GM04504 (cell line): ENCODE measurements at places on chromosomes 16 and 17.

GRCh38 chr17:34584805-34585416 is 5.5 kb downstream of the TMEM132E start:
- DNase-seq: no peak

- DNase-seq: no peak
Observed at GRCh38 chr17:76479515-76480060, 12.2 kb downstream of the AANAT start.

DNA sequence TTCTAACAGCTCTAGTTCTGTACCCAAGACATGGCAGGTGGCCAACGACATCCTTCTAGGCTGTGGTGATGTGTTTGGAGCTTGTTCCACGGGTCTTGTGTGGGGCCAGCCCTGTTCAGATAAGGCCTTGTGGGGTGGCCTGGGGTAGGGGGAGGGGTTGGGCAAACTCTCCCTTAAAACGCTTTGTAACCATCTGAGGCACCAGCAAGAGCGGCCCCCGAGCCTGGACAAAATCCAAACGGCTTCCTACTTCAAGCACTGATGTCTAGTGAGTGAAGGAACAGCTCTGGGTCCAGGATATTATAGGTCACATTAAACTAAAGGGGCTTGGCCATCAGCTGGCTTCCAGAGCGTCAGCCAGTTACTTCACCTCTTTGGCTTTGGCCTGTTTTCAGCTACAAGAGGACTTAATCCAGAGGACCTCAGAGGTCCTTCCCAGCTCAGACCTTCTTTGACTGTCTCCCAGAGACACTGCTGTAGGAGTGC is 11.9 kb downstream of the SERPINF1 start:
- no peak for DNase-seq

DNA sequence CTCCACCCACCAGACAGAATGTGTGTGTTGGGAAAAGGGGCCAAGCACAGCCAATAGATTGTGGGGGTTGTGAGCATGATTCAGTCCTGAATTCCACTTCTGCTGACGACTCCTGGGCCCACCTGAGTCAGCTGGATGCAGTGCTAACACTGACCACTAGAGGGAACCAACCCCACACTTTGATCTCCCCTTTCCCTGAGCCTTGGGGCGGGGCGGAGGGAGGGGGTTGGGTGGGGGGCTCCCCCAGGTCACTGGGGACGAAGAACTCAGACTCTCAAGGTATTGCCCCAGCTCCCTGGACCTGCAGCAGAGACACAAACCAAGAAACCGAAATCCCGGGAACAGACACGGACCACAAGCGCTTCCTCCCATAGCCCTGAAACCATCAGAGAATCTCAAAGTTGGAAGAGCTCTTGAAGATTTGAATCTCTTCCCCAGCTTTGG is 621 bp upstream of the CSHL1 start:
- DNase-seq: no peak

DNA sequence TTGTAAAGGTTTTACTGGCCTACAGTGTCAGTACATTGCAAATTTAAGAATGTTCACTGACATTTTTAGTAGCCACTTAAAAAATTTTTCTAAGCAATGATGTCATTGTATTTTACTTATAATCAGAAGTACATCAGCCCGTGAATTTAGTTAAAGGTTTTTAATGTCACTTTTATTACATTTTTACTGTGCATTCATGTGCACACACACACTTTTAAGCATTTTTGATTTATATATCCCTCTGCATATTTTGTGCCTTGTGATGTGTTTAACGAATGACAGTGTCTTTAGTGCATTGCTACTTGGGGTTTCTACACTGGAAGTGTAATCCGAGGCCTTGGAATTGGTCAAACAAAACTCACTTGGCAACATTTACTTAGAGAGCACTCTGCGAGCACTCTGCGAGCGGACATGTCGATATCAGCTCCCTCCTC is 190.4 kb downstream of the WWOX start:
- DNase-seq: no peak

GRCh38 chr16:794853-795466 is 5.6 kb downstream of the GNG13 start:
- no peak for DNase-seq

- DNase-seq: no peak
Observed at GRCh38 chr17:19883537-19884215, 15.9 kb upstream of the ULK2 start.

DNA sequence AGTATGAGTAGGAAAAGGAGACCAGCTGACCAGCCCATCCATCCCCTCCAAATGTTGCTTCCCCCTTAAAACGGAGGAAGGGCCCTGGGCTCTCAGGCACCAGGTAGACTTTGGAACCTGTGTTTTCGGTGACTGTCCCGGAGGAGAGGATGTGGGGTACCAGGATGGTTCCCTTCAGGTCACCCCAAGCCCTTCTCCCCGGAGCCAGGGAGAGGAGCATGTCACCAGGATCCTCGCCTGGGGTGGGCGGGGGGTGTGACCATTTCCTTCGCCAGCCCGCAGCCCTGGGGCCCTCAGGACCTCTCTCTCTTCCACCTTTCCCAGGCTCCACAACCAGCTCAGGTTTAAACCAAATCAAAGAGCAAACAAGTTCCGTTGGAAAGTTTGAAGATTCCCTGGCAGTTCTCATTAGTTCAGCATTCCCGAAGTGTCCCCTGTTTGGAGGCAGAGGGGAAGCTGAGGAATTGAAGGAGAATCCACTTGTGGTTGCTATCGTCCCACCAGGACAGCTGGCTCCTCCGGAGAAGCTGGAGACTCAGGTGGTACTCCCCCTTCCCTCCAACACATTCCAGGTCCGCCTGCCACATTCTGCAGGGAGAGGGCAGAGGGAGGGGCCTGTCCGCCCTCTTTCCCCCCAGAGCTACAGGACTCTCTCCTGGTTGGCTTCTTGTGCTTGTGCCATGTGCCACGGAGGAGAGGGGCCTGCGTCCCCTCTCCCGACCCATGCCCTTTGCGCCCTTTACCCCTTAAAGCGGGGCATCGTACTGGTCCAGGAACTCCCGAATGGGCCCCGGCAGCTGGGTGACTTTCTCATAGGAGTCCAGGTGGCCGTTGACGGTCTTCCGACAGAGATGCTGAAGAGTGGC is 2.0 kb downstream of the SOCS3 start:
- DNase-seq: no peak

DNA sequence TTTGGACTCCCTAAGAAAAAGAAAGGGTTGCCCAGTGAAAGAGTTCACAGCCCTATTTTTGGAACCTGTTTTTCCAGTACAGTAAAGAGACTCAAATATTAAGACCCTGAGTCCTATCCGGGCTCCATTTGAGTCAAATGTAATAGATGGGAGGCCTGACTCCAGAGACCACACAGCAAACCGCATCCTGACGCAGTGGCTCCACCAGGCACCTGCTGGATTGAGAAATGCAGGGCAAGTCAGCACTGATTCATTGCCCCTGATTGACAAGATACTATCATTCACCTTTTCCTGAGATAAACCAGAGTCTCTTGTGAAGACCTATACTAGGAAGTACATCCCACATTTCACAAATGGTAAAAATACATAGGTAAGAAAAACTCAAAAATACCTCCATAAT is 715.7 kb upstream of the SOX9 start:
- DNase-seq: no peak

DNA sequence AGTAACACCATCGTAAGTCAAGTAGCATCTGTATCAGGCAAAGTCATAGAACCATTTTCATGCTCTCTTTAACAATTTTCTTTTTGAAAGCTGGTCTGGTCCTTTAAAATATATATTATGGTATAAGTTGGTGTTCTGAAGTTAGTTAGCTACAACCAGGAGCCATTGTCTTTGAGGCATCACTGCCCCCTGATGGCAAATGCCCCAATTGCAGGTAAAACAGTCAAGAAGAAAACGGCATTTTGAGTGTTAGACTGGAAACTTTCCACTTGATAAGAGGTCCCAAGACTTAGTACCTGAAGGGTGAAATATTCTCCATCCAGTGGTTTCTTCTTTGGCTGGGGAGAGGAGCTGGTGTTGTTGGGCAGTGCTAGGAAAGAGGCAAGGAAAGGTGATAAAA is 14.1 kb downstream of the TP53 start:
- DNase-seq: no peak

- no peak for DNase-seq
Observed at GRCh38 chr16:72921620-72922019, 126.3 kb downstream of the ZFHX3 start.

GRCh38 chr16:21302898-21303528 is 24.9 kb upstream of the CRYM start:
- DNase-seq: peak; percentile 61

GRCh38 chr16:29784901-29785500 is 5.5 kb upstream of the KIF22 start:
- no peak for DNase-seq

GRCh38 chr16:57572978-57573728 is 30.7 kb downstream of the ADGRG5 start:
- no peak for DNase-seq

- DNase-seq: no peak
Observed at GRCh38 chr16:49640581-49640980, 215.3 kb downstream of the ZNF423 start.

GRCh38 chr17:74009056-74009625 is 194.3 kb upstream of the RPL38 start:
- no peak for DNase-seq

- DNase-seq: no peak
Observed at GRCh38 chr17:57404073-57404472, 147.8 kb downstream of the MSI2 start.

DNA sequence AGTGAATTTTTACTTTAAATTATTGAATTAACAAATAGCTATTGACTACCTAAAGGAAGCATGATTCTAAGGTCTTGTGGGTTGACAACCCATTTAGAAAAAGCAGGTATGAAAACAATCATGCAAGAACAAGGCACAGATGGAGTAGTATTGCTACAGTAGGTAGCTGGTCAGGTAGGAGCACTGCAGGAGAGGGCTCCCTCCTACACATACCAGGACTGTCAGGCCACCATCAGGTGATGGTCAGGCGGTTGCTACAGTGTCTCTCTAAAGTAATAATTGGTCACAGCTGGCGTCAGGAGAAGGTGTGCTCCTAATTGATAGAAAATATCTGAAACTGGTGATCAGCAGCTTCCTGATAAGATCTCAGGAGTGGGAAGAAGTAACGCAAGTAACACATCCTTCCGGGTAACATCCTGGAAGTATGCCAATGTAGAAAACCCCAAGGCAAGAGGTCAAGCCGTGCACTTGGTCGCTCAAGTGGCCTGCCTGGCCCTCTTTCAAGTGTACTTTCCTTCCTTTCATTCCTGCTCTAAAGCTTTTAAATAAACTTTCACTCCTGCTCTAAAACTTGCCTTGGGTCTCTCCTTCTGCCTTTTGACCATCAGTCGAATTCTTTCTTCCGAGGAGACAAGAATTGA is 486.5 kb downstream of the TMEM114 start:
- DNase-seq: no peak

DNA sequence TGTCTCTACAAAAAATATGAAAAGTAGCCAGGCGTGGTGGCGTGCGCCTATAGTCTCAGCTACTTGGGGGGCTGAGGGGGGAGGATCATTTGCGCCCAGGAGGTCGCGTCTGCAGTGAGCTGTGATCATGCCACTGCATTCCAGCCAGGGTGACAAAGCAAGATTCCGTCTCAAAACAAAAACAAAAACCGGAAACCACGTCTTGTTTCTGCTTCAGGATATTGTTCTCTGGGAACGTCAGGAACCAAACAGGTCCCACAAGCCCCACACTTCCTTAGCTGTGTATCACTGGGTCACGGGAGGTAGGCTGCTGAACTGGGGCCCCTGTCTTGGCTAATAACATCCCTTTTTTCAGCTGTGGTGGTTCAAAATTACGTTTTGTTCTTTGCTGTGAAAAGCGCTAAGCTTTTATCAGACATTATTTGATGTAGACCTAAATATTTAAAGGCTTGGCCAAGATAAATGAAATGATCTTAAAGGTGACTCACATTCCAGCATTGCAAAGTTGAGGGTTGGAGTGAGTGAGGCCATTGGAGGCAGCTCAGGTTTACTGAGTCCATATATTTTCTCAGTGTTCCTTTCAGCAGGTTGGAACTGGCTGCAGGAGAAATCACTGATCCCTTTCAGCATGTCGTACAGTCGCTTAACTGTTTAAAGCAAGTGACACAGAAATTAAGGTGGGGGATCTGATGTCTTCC is 16.4 kb upstream of the SEC14L1 start:
- DNase-seq: no peak

GRCh38 chr17:10798332-10798749 is 5.6 kb downstream of the TMEM238L start:
- DNase-seq: no peak
